ENCODE measurements at places on chromosomes 16 and 17.

GRCh38 chr16:67100569-67101310 is 9.0 kb upstream of the PHAF1 start:
- DNase-seq: no peak

DNA sequence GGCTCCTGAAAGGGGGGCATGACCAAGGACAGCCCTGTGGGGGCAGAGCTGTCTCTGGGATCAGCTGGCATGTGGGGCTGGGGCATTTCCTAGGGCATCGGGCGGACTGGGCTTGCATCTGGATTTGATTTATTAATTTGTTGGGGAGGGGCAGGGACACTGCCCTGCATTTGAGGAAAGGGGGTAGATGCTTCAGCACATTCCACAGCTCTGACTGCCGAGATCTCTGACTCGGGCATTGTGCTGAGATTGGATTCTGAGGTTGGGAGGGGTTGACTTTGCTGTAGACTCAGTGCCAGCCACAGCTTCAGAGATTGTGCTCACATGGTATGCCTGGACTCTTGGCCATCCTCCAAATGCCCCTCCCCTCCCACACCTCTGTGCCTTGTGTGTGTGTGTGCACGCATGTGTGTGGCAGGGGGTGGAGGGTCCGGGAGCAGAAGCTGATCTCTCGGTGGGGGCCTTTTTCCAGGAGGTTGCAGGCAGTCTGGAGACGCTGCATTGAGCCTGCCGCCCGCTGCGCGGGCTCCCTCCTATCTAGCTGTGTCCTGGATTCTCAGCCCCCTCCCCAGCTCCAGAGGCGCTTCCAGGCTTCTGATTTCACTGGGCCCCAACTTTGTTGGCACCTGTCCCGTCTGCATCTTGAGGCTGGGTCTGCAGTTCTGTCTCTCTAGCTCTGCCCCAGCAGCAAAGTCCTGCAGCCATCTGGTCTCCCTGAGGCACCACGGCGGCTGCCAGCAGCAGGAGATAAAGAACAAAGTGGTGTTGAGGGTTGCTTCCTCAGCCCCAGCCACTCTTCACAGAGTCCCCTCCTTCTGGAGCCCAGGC is 14.9 kb downstream of the IGFBP4 start:
- no peak for DNase-seq

DNA sequence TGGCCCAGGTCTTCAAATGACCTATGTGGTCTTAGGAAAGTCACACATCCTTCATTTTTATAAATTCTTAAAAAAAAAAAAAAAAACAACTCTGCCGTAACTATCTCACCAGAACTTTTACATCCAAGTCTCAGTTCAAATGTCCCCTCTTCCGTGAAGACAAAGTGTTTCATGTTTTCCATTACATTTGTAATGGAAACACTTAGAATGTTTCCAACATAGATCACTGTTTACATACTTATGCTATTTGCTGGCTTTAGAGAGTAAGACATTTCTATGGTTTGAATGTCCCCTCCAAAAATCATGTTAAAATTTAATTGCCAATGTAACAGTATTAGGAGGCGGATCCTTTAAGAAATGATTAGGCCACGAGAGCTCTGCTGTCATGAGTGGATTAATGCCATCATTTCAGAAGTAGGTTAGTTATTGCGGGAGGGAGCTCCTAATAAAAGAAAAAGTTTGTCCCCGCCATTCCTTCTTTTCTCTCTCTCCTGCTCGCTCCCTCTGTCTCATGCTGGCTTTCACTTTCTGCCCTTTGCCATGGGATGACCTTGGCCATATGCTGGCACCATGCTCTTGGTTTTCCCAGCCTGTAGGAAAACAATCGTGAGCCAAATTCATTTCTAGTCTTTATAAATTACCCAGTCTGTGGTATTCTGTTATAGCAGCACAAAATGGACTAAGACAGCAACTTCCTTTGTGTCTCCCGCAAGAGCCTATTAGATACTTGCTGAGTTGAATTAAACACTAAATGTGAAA is 887.8 kb upstream of the SOX9 start:
- DNase-seq: no peak

GRCh38 chr17:16443511-16444257 is 28.3 kb downstream of the TRPV2 start:
- no peak for DNase-seq

DNA sequence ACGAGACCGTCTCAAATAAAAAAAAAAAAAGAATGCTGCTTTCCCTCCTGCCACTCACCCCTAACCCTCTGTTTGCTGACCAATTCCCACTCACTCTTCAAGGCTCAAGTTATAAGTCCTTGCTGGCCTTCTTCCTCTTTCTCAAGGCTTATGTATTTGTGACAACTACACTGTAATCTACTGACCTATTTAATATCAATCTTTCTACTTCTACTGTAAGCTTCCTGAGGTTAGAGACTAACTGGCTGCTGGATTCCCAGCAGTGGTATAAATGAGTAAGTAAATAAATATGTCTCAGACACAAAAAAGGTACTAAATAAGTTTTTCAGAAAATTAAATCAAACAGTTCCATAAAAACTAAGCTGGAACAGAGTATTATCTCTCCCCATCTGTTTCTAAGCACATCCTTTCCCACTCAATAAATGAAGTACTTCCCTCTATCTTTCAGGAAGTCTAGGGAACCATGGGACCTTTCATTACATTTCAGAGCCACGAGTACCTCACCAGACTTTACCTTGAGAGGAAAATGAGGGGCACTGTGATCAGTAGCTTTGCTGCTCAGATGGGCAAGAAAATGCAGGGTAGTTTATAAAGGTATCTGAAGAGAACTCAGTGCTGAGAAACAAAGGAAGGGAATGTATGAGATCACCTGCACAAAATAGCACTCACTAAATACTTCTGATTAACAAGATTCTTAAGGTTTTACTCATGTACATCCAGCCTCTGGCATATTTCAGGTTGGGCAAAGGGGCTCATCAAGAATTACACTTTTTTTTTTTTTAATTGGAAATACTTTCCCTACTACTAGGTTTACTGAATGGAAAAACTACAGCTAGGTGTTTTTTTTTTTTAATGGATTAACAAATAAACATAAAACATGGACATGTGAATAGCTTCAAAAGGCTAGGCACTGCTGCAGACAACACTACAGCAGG is 10.8 kb downstream of the SSH2 start:
- DNase-seq: no peak

- DNase-seq: no peak
These were observed 55.6 kb upstream of the GCSH start for GRCh38 chr16:81151648-81152310.

GRCh38 chr17:42005166-42005565 is 12.1 kb downstream of the DNAJC7 start:
- no peak for DNase-seq

DNA sequence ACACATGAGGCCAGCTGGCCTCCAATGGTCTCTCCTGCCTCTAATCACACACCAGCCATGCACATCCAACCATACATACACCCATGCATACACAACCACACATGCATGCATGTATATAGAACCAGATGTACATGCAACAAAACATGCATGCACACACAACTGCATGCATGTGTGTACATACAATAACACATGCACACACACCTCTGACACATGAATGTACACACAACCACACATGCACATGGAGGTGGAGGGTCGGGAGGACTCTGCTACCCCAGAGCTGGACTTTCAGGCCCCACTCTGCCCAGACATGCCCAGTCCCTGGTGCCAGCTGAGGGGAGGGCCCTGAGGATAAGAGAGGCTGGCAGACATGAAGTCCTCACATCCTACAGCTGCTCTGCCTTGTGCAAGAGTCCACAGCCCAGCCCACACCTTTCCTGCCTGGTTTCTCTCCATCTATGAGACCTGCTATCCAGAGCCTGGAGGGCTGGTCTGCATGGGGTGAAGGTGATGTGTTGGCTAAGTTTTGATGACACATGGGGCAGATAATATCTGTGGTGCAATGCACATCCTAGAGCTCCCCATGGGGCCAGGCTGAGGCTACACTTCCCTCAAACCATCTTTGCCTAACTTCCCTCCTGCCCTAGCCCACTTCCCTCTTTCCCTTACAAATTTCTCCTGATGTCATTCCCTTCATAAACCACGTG is 50.9 kb upstream of the SDK2 start:
- peak; percentile 92 for DNase-seq

- DNase-seq: peak; percentile 7
These were observed 12.8 kb upstream of the NGFR start for GRCh38 chr17:49482144-49482817.

- no peak for DNase-seq
These were observed 356.7 kb downstream of the SOX9 start for GRCh38 chr17:72477491-72477890.

DNA sequence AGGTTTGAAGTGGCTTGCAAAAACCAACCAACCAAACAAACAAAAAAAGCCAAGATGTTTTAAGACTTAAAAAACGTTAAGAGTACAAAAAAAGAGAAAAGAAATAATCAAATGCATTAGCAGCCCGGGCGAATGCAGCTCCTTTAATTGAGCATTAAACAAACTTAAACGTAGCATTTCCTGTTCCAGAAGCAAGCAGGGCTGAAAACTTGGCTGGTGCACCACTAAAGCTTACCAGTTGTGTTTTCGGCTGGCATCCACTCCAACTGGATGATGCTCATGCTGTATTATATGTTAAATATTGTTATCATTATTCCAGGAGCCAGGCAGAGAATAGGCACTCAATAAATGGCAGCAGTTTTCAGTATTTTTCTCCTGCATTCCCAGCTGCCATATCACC is 45.1 kb downstream of the IRX6 start:
- no peak for DNase-seq

DNA sequence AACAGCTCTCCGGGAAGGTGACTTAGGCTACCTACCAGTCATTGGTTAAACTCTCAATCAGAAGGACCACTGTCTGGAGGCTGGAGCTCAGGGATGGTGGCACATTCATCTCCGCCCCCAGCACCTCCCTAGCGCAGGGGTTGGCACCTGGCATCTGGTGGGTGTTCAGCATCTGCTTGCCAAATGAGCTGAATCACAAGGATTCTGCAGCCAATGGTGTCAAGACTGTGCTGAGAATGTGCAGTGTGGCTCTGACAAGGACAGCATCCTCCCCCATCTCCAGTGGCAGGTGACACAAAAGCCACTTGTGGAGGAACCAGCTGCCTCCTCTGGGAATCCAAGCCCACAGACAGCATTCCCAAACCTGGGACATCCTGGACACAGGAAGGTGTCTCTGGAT is 35.2 kb downstream of the PLXDC1 start:
- DNase-seq: no peak

DNA sequence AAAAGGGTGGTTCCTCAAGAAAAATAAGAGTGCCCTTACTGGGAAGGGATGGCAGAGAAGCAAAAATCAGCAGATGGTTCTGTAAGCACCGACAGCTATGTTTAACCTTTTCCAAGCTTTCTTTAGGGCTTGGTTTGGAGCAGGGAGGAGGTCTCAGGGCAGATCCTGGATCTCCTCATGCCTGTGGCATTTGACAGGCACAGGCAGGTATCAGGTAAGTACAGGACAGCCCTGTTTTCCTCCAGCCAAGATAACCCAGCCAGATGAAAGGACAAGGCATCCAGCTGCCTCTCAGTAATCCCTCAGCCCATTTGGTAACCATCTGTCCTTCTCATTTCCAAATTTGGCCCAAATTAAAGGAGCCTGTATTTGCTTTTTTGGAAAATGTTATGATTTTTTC is 141.5 kb downstream of the TOX3 start:
- DNase-seq: no peak

GRCh38 chr17:3799181-3799945 is 1.6 kb downstream of the ITGAE start:
- no peak for DNase-seq

GRCh38 chr17:82355770-82356427 is 3.1 kb upstream of the TEX19 start:
- no peak for DNase-seq

GRCh38 chr17:75317671-75318070 is 28.4 kb upstream of the SLC25A19 start:
- peak; percentile 43 for DNase-seq

- DNase-seq: no peak
These were observed 145.3 kb upstream of the PLCG2 start for GRCh38 chr16:81633680-81634379.

GRCh38 chr17:37543637-37544052 is 54.0 kb downstream of the DUSP14 start:
- no peak for DNase-seq

DNA sequence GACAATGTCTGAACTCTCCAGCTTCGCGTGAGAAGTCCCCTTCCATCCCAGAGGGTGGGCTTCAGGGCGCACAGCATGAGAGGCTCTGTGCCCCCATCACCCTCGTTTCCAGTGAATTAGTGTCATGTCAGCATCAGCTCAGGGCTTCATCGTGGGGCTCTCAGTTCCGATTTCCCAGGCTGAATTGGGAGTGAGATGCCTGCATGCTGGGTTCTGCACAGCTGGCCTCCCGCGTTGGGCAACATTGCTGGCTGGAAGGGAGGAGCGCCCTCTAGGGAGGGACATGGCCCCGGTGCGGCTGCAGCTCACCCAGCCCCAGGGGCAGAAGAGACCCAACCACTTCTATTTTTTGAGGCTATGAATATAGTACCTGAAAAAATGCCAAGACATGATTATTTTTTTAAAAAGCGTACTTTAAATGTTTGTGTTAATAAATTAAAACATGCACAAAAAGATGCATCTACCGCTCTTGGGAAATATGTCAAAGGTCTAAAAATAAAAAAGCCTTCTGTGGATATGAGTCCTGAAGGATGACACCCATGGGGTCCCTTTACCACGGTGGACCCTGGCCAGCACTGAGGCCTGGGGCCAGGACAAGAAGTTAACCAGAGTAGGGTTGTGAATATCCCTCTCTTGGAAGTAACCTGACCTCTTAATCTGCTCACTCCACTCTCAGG is 10.5 kb upstream of the ITGAD start:
- DNase-seq: peak; percentile 62

- DNase-seq: no peak
These were observed 52.8 kb downstream of the NDEL1 start for GRCh38 chr17:8488491-8488890.

- no peak for DNase-seq
These were observed 10.1 kb upstream of the TEKT3 start for GRCh38 chr17:15351478-15351840.

DNA sequence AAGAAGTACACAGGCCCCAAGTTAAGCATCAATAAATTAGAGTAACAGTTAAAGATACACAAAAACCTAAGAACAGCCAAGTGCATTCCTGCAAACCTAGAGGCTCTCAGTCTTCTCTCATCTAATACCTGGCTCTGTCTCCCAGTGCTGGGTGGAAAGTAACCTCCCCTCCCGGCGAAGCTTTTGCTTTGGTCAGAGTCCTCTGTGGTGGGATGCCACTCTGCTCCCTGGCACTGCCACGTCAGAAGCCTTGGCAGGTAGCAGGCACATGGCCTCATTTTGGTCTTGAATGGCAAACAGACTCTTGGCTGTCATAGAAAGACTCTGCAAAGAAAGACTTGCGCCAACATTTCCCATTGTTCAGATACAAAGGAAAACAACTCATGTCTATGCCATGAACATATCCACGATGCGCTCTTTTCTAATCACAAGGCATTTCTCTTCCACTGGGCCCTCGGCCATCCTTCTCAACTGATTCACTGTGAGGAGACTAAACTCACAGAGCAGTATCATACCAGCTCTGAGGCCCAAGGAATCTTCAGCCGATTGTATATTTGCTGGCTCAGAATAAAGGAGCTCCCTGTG is 21.2 kb downstream of the MTHFSD start:
- no peak for DNase-seq

- no peak for DNase-seq
These were observed 89.3 kb downstream of the IRF8 start for GRCh38 chr16:85988306-85988705.
